Stimulated activated CD4-positive, alpha-beta T cell treated with anti-CD3 and anti-CD28 coated beads, Interleukin-1b, Interleukin-23, amount 100 ng/mL, for 1 hour (primary cell): ENCODE measurements at places on chromosomes 4 and X.

DNA sequence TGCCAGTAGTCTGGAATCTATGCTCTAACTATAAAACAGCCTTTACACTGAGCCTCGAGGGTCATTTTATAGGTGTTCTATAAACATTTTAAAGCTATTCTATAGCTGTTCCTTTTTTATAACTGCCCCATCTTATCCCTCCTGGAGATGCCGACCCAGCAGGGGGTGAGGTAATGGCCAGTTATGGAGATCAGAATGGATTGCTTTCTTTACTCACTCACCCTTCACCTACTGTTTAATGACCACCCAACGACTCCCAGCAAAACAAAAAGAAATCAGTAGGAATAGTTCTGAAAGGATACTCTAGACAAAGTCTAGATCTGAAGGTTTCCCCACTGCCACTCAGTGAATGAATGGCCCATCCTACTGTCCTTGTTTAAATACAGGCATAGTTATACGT is 1113.1 kb downstream of the FAT4 start:
- DNase-seq, result no peak

- DNase-seq, result no peak
Measured at GRCh38 chr4:184237612-184238011, 19.9 kb upstream of the ENPP6 start.

DNA sequence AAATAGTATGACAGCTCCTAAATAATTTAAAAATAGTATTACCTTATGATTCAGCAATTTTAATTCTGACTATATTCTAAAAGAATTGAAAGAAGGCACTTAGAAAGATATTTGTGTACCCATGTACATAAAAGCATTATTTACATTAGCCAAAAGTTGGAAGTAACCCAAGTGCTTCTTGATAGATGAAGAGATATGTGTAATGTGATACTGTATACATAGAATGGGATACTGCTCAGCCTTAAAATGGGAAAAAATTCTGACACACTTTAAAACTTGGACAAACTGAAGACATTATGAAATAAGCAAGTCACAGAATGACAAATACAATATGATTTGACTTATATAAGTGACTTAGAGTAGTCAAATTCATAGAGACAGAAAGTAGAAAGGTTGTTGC is 112.2 kb downstream of the IDS start:
- no peak for DNase-seq

- DNase-seq, result no peak
Measured at GRCh38 chrX:110414679-110415439, 56.2 kb downstream of the RTL9 start.

GRCh38 chr4:148067301-148067916 is 335.5 kb downstream of the ARHGAP10 start:
- no peak for DNase-seq

DNA sequence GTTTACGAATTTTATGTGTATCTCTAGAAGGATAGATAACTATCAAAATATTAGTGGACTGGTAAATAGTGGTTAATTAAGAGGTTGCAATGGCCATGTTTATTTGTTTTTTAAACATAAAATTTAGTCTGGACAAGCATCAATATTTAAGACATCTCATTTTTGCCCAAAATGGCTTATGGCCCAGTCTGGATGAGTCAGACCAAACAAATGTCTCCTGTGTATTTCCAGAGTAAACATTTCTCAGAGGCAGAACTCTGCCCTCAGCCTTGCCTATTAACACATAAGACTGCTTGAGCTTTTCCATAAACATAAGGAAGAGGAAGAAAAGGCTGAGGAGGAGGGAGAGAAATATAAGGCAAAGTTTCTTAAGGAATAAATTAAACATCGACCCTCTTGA is 277.1 kb upstream of the DIAPH2 start:
- no peak for DNase-seq

GRCh38 chr4:189121336-189121735 is 819.3 kb upstream of the FRG1 start:
- DNase-seq, result no peak

DNA sequence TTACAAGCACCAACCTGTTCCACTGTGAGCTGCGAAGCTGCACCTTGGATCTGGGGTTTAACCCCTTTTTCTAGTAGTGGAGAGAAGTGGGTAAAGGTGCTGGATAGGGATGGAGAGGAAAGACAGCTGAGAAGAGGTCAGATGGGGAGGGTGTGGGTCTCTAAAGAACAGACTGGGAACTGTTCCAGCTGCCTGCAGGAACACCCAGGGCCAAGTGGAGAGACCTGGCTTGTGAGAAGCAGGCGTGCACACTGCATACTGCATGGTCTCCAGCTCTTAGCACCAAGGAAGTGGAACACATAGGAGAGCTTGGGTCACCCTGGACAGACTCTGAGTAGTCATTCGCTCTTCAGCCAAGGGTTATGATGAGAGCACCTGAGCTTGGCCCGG is 16.1 kb downstream of the BCOR start:
- DNase-seq, result no peak

GRCh38 chr4:145984563-145984962 is 45.9 kb upstream of the ZNF827 start:
- DNase-seq, result no peak

DNA sequence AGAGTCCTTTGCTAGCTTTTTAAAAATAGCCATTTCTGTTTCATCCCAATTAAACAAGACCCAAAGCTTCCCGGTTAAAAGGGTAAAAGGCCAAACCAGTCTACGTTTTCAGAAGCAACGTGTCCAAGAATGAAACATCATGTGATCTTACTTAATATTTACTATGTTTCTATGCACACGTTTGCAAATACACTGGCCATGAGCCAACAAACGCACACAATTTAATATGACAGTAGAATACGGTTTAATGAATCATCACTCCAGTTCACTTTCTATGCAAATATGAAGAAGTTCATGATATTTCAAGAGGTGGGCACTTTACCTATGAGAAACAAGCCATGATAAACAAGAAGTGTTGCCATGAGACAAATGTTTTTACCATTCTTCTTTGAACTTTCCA is 4.3 kb downstream of the NR0B1 start:
- no peak for DNase-seq

- DNase-seq, result no peak
Measured at GRCh38 chr4:8400632-8401325, 39.7 kb downstream of the ACOX3 start.

DNA sequence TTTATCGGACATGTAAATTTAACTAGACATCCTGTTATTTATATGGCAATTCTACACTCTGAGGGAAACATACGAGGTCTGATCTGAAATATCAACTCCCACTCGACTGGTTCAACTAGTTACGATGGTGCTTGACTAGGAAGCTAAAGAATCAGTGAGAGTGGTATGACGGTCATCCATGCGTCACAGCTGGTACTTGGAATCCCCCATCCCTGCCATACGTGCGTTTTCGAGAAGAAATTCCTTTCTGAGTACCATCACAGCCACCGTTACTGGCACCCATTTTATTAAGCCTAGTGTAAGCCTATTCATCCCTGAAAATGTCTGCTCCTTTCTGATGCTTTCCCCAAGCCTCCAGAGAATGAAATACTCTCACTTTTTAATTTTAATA is 695 bp upstream of the PIGA start:
- no peak for DNase-seq

DNA sequence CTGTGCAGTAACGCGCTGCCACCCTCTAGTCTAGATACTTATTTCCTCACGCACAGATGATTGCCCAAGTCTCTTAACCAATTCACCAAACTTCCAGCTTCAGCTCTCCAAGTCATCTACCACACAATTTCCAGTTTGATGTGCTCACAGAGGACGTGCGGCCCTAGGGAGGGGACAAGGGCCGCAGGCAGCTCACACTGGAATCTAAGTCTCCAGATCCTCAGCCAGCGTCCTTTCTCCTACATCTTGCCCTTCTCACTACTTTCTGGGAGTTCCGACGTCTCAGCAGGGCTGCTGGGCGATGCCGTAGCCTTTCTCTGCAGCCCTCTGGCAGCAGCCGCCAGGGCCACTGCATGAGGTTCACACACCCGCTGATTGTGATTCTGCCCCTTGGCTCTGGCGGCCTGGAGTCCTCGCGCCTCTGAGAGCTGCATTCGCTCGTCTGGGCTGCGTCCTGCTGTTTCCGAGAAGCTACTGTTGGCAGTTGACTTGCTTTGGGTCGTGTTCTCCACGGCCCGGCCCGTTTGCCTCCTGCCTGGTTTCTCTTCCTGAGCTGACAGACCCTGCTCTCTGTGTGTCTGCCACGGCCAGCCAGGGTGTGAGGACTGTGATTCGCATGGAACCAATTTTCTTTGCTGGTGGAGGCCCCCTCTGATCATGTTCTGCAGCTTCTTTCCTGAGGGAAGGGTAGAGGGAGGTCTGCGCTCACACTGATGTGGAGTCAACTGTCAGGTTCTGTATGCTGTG is 14.1 kb upstream of the TMEM131L start:
- no peak for DNase-seq

GRCh38 chrX:129540068-129540653 is at the start of gene OCRL:
TSS of gene OCRL (plus strand) at chrX:129540259. CDS start at chrX:129540440, 181 bp downstream.
- DNase-seq, result no peak

DNA sequence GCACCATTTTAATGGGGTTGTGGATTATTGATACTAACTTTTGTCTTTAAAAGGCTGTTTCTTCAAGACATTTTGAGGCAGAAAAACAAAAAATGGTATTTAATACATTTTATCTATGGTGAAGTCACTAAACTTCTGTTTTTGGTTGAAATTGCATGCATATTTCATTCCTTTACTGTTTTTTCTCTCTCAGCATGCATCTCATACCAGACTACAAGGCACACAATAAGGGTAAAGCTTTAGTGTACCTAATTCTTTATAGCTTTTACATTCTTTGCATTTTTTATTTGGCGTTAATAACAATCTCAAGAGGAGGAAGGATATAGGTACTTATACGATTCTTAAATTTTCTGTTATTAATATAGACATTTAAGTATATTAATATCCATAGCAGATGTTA is 151.0 kb upstream of the DKK2 start:
- no peak for DNase-seq

DNA sequence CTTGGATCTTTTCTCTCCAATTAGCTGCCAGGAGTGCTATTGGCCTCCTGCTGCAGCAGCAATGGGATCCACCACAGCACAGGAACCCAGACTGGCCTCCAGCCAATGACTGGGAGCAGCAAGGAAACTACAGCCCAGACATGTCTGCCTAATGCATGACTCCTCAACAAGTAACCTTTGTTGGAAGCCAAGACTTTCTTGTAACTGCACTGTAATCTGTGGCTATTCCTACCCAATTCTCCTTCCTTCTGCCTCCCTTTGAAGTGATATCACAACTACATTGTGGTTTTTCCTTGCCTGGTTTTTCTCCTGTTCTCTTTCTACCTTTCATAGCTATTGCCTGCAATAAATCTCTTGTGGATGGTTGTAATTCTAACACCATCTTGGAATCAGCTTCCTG is 39.8 kb downstream of the SNCA start:
- no peak for DNase-seq

GRCh38 chr4:15510961-15511360 is 41.3 kb downstream of the CC2D2A start:
- DNase-seq, result no peak

- DNase-seq, result no peak
Measured at GRCh38 chr4:145440292-145441007, 41.2 kb upstream of the SMAD1 start.

GRCh38 chr4:173505924-173506518 is 24.0 kb downstream of the HAND2 start:
- DNase-seq, result no peak

GRCh38 chr4:101157415-101158133 is 189.8 kb downstream of the PPP3CA start:
- no peak for DNase-seq
